Hindlimb muscle (tissue), 1 donor: ENCODE measurements at places on chromosomes 7 and 10. TPM values are rescaled to one million over a fixed set of nuclear protein-coding genes. Genes with fewer than 3 reads are reported as not detected.

DNA sequence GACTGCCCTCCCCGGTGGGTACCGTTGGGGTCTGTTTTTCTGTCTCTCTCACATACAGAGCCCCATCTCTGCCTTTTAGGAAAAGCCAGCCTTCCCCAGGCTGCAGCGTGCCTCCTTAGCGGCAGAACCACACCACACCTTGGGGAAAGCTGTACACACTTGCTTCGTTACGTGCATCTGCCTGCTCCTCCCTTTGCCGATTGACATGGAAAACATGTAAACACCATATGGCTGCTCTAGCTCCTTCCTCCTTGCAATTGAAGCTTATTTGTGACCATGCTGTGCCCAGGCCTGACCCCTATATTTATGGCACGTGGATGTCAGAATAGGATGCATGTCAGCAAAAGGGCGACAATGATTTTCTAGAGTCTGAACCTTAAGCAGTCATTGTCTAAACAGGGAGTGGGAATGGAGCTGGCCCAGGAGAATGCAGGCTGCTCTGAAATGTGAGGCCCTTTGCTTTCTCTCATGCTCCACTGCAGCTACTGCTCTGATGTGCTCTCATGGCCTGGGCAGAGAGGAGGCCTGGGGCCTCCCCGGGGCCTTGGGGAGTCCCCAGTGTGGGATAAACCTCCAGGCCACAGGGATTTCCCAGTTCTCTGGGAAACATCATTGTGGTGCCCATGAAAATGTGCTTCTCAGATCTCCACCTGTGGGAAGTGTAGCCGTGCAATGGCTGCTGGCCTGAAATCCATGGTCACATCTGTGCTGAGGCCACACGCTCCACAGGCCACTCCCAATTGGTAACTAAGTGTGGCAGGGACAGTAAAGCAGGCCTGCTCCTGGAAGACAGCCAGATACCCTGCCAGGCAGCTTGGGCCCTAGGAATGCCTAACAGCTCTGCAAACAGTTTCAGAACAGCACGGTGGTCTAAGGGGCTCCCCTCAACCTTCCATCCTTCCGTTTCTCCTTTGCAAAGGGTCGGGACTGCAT is 18.6 kb downstream of the PDE6C start:
- no peak for DNase-seq

- no peak for DNase-seq
Observed at GRCh38 chr7:81173766-81174281, 255.0 kb upstream of the SEMA3C start.

DNA sequence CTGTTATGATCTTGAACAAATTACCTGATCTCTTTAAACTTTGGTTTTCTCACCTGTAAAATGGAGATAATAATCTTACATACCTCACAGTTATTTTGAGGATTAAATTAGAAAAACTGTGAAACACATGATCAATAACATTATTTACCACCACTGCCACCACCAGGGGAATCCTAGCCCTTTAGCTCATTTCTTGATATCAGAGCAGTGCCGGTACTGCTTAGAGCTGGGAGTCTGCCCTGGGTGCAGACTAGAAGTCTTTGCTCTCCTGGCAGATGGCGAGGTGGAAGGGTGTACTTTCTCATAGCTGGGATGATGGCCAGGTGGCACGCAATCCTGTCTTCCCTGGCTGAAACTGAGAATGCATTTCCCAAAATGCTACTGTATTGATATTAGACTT is 12.7 kb upstream of the EFCAB10 start:
- peak; percentile 14 for DNase-seq

DNA sequence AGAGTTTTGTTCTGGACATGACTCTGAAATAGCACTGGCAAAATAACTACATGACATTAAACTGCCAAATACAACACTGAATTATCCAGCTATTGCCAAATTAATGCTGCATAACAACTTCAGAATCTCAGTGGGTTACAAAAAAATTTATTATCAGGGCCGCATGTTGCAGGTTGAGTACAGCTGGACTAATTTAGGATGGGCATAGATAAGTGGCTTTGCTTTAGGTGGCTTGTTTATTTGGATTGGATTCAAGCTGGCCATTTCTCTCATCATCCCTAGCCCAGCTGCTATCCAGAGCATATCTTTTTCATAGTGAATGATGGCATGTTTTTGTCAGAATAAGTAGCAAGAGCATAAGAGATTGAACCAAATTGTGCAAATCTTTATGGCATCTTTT is 1277.1 kb downstream of the REEP3 start:
- DNase-seq = no peak

DNA sequence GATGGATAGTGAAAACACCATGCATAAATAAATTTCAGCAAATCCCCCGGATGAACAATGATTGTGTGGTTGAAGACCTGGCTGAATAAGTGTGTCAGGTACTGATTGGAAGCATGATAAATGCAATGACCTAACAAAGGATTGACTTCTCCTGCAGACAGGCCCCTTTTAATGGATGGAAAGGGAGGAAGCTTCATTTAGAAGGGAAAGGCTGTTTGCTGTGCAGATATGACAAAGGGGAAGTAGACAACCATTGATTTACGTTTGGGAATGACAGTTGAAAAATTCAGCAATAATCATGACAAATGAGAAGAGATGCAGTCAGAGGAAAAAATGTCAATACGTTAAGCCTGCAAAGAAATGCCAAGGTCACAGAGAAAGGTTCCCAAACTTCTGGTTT is 503.8 kb downstream of the LRMDA start:
- DNase-seq = no peak

GRCh38 chr10:119686465-119687191 is 35.4 kb downstream of the BAG3 start:
- peak; percentile 84 for DNase-seq

DNA sequence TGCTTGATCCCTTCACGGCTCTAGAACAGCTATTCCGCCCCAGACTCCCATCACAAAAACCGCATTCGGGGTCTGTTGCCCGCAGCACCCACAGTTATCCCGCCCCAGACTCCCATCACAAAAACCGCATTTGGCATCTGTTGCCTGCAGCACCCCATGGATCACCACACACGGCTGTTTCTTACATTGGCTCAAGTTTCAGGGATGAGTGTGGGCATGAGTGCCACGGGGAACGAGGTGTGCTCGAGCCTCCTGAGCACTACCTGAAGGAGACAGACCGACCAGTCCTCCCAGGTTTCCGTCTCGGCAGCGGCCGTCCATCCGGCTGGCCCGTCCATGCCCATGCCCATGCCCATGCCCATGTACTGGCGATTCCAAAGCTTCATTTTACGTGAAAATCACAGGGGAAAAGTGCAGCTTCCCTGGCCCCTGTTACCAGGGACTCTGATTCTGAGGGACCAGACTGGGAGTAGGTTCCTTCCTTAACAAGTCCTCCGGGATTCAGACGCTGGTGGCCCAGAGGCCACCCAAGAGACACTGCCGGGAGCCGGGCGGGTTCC is 66.4 kb upstream of the INSIG1 start:
- no peak for DNase-seq

GRCh38 chr10:103690281-103690680 is 165.1 kb downstream of the SH3PXD2A start:
- no peak for DNase-seq

DNA sequence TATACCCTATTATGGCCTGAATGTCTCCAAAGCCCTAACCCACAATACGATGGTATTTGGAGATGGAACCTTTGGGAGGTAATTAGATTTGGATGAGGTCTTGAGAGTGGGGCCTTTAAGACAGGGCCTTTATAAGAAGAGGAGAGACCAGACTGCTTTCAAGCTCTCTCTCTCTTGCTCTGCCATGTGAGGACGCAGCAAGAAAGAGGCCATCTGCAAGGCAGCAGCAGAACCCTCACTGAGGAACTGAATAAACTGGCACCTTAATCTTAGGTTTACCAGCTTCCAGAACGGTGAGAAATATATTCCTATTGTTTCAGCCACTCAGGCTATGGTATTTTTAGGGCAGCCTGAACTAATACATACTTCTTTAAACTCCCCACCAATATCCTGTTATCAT is 2.0 kb upstream of the GNAI1 start:
- no peak for DNase-seq

GRCh38 chr10:21995557-21995956 is 8.0 kb downstream of the DNAJC1 start:
- no peak for DNase-seq

DNA sequence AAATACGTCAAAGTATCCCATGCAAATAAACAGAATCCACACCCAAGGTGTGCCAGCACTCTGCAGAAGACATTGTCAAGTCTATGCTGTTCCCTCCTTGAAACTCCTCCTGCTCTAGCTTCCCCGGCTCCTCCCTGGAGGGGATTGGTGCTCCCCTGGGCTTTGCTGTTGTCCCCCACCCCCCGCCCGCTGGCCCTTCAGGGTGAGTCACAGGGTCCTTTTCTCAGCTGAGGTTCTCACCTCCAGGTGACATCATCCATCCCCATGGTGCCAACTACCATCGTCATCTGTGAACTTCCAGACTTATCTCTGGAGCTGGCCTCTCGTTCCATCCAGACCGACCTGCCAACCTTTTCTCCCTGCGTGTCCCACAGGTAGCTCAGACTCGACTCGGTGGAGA is 77.0 kb downstream of the ITIH5 start:
- DNase-seq = no peak

- DNase-seq = no peak
Observed at GRCh38 chr7:3117081-3117480, 73.4 kb upstream of the CARD11 start.

GRCh38 chr10:132331601-132332432 is at the start of gene LRRC27:
Gene LRRC27 (plus strand): TSS chr10:132332193. CDS start chr10:132333525, 1,332 bp downstream.
- peak; percentile 99 for DNase-seq

GRCh38 chr7:150787321-150788281 is 12.6 kb downstream of the TMEM176B start:
- DNase-seq = peak; percentile 47

- DNase-seq = peak; percentile 85
Observed at GRCh38 chr10:16436758-16437539, at the start of gene PTER. Gene PTER (plus strand): TSS chr10:16437010. CDS start chr10:16484385, 47,375 bp downstream.

DNA sequence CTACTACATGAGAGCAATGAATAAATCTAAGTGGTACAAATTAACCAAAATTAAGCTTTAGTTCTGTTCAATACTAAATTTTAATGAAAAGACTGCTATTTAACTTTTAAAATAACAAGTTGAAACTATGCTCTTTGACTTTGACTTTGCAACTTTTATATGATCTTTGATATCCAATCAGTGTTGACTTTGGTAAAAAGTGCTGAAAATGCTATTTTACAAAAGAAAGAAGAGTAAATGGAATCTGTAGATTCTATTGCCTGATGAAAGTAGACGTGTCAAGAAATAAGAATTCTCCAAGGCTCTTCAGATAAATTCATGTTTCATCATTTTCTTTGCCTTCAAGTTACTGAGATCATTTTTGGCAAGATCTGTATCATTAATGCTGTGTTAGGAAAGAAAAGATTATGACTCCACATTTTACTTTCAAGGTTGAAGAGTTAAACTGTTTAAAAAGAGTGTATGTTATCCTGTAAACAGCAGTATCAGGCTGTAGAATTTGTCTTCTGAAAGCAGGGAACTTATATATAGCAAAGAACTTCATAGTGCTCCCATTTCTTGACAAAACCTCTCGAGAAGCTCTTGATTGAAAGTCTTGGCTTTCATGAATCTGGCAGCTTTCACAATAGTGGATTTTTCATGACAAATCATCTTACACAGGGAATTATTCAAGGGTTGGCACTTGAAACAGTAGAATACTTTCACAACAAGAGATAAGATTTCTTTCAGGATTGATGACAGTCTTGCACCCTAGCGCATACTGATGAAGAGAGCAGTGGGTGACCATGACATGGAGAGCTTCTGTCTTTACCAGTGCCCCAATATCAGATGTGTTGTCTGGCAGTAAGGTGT is 72.1 kb downstream of the PTEN start:
- DNase-seq = no peak

DNA sequence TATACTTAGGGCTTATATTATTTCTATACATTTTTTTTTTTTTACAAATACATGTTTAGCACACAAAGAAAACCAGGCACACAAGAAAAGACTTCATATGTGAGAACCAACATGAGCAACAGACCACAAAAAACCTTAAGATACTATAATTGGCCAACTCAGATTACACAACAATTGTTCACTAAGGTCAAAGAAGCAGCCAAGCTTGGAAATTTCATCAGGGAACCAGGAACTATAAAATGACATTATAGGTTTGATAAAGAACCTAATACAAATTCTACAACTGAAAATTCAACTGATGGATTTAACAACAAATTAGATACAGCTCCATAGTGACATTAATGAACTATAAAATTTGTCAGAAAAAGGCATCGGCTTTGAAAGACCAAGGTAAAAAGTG is 4.4 kb upstream of the LUC7L2 start:
- no peak for DNase-seq

GRCh38 chr10:78290131-78290750 is 256.6 kb downstream of the RPS24 start:
- DNase-seq = no peak

- DNase-seq = no peak
Observed at GRCh38 chr7:101563943-101564777, 64.9 kb downstream of the MYL10 start.

- DNase-seq = no peak
Observed at GRCh38 chr10:124663228-124663627, 81.0 kb downstream of the FAM53B start.

GRCh38 chr7:746155-747061 is 19.3 kb upstream of the PRKAR1B start:
- no peak for DNase-seq

GRCh38 chr10:104322416-104322782 is 15.9 kb downstream of the ITPRIP start:
- no peak for DNase-seq

GRCh38 chr7:41825927-41826480 is 123.1 kb upstream of the INHBA start:
- no peak for DNase-seq

DNA sequence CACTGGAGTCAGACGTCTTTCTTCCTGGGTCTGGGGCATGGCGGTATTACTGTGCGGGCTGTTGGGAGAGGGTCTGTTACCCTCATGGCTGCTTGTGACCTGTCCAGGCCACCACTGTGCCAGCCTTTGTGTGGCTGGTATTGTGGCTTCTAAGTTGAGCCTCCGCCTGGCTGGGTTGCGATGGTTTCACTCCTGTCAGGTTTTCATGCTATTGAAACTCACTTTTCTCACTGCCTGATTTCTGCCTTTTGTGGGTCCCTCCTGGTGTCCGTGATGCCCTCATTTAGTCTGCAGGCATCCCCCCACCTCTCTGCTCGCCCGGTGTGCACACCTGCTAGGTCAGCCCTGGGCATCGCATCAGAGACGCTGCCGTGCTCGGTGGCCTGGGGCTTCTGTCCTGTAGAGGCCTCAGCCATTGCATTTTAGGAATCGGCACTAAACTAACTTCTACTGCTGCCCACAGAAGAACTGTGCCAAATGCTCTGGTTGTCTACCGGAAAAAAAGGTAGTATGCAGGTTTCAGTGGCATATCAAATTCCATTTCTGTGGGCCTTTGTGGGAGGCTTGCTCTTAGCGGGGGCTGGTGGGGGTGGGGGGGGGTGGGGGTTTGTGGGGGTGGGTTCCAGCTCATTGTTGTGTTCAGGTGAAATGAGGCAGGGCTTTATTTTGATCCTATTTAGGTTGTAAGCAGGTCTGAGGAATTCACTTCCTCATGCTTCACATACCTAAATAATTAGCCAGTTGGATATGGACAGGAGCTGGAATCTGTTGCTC is 64.3 kb downstream of the MGMT start:
- DNase-seq = no peak

TECPR1 gene
- 33.3 TPM for polyA plus RNA-seq

SLC26A4 gene
- 0.79 TPM for polyA plus RNA-seq

AKR1C8 gene
- not detected for polyA plus RNA-seq

LEP gene
- 0.05 TPM for polyA plus RNA-seq

PDAP1 gene
- 119 TPM for polyA plus RNA-seq

CRPPA gene
- 4.4 TPM for polyA plus RNA-seq
